Psoas muscle (tissue), 8 donors: ENCODE measurements at places on chromosomes 2 and 18. TPM values are rescaled to one million over a fixed set of nuclear protein-coding genes. Genes with fewer than 3 reads are reported as not detected.

DNA sequence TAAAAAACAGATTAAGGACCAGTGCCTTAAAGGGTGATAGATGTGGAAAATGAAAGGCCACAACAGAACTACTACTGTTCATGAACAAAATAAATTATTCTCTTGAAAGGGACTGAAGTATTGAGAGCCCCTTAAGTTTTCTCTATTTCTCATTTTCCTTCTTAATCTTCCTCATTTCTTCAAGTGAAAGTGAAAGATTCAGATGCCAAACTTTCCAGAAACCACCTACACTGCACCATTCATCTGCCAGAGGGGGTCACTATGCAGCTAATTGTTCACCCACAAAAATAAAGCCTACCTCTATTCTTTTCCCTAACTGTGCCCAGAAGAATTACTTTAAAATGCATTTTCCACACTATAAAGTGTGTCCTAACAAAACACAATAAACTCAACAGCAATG, 140.1 kb downstream of the NR4A2 start:
- no peak for DNase-seq

- no peak for DNase-seq
Observed at GRCh38 chr2:187206471-187206870, 241.6 kb downstream of the CALCRL start.

DNA sequence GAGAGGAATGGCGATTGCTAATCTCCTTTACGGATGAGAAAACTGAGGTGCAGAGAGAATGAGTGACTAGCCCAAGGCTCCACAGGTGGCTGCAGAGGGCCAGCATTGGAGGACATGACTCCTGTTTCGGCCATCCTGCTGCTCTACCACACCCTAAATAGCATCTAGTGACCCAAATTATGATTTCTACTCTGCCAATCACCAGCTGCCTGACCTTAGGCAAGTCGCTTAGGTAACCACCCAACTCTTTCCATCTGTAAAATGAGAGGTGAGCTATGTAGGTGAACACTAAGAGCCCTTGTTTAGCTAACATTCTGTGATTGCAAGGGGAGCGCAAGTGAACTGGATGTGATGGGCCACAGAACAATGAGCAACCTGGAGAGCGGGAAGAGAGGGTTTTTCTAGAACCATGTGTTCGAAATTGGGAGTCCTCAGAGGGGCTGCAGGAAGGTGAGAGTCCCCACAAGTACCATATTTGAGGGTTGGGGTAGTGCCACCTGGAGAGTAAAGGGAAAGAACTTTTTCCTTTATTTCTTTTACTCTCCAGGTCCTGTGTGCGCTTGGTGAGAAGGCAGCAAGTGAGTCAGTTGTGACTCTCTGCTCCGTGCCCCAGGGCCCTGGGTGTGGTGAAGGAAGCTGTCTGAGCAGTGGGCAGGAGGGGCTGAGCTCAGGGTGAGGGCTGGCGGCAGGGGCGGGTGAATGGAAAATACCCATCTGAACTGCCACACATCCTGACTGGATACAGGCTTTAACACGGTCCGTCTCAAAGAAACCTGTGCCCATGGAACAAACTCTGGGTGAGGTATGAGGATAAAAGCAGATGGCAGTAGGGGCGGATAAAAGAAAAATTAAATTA, 2.4 kb downstream of the CYP27C1 start:
- no peak for DNase-seq

DNA sequence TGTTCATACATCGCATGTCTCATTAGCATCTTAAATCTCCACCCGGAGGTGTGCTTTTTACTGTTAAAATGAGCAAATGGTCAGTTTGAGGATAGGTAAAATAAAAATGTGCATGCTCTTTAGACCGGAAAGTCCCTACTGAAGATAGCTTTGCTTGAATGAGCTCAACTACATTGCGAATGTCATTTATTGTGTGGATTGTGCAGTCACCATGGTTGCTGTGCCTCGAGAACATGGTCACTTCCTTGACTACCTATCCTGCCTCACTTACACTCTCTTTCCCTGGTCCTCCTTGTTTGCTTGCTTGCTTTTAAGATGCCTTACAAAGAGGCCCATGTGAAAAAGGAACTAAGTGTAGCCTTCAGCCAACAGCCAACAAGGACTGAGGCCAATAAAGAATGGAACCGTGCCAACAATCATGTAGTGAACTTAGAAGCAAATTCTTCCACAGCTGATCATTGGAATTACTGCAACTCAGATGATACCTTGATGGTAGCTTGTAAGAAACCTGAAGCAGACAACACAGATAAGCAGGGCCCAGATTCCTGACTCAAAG, 72.2 kb upstream of the BARD1 start:
- no peak for DNase-seq

WIPF1 gene
- 6.2 TPM for total RNA-seq

GRCh38 chr2:98093611-98094010, 6.6 kb downstream of the VWA3B start:
- no peak for DNase-seq

DNA sequence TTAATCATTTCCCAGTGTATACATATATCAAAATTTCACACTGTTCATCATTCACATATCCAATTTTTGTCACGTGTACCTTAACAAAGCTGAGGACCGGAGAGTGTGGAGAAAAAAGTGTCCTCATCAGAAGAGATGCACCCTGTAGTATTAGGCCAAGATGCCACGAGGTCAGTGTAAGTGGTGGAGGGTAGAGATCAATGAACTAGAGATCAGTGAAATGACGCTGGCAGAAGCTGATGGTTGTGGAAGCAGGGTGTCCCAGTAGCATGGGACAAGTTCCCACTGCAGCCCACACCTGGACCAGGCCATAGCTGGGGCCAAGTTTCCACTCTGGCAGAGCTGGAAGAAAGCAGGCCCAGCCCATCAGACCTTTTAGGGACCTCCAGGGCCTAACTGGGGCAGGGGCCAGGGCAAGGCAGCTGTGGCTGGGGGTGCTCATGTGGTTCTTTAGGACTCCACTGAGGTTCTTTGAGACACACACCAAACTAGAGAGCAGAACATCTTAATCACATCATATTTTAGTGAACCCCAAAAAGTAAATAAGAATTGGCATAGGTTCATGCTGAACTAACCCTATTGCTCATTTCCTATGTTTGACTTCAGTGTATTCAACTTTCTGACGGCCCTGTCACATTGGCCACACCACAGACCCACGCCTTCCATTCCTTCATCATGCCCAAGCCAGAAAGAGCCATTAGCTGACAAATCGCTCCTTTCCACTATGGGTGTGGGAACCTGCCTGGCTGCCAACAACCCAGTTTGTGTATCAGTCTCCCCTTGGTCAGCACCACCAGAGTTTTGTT, 21.6 kb upstream of the GPR55 start:
- no peak for DNase-seq

- no peak for DNase-seq
Observed at GRCh38 chr2:62568983-62569837, 63.2 kb upstream of the TMEM17 start.

CASP10 gene
- 3.1 TPM for total RNA-seq

DNA sequence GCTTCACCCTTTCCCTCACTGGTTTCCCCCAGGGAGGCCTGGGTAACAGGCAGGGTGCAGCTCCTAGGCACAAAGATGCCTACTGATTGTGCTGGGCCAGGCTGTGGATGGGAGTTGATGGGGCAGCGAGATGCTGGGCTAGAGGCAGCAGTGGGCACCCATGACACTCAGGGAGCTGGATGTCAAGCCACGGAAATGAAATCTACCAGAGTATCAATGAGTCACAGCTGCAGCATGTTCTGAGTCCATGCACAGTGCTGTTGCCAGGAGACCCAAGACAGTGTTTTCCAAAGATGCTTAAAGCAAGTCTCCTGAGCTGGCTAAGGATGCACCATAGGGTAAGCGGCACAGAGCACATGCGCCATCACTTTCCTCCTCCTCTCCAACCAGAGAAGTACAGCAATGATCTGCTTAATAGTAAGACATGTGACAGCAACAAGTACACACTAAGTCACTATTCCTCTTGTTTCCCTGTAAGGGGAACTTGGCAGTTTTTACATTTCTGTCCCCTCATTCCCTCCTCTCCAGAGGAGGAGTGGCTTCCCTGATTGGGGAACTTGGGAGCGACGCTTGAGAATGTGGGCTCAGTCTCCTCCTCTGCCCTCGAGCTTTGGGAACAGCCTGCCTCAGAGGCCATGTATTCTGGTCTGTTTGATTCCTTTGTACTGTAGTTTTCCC, 57.2 kb downstream of the CDC42EP3 start:
- no peak for DNase-seq

- no peak for DNase-seq
Observed at GRCh38 chr18:44909191-44909719, 228.6 kb downstream of the SETBP1 start.

CERS6 gene
- 15.6 TPM for total RNA-seq

DNA sequence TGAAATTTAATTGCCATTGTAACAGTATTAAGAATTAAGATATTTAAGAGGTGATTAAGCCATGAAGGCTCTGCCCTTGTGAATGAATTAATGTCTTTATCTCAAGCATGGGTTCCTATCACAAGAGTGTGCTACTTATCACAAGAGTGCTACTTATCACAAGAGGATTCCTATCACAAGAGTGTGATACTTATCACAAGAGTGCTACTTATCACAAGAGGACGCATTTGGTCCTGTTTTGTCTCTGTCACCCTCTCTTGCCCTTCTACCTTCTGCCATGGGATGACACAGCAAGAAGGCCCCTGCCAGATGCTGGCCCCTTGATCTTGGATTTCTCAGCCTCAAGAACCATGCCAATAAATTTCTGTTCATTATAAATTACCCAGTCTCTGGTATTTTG, 13.2 kb upstream of the COL5A2 start:
- DNase-seq: no peak
